Dermis lymphatic vessel endothelial cell (primary cell): ENCODE measurements at places on chromosomes 3 and 15. TPM values are rescaled to one million over a fixed set of nuclear protein-coding genes. Genes with fewer than 3 reads are reported as not detected.

The AP2M1 gene
- 468 and 497 TPM in 2 replicates for total RNA-seq

The AMOTL2 gene
- total RNA-seq: 23.6 and 58.7 TPM in 2 replicates

The TM4SF18 gene
- total RNA-seq: 258 and 437 TPM in 2 replicates

The GADL1 gene
- total RNA-seq: under 0.01 TPM in 1 of 2 replicates, not detected in the other
